ENCODE measurements at places on chromosomes 16 and 17. TPM values are rescaled to one million over a fixed set of nuclear protein-coding genes. Genes with fewer than 3 reads are reported as not detected.

DNA sequence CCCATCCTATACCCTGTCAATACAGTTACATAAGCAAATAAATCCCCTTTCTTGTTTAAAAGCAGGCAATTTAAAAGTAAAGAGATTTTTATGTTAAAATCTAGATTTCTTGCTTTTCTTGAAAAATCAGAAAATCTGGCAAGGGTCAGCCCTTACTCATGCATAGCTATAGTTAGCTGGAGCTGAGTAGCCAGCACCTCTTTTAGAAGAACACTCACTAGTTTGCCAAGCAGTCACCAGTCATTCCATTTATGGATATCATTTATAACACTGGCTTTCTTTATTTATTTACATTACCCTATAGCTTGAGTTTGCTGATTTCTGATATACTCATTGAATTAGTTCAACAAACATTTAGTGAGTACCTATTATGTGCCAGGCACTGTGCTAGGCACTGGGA, 45.7 kb downstream of the NXPH3 start:
- H3K27ac ChIP-seq = no peak overlapping the region
- no peaks in the 10 kb centered on the region for H3K27me3 ChIP-seq
- no peak overlapping the region for H3K4me3 ChIP-seq
- H3K4me1 ChIP-seq = peaks cover 6% of the 10 kb centered on the region
- no peak for DNase-seq

DNA sequence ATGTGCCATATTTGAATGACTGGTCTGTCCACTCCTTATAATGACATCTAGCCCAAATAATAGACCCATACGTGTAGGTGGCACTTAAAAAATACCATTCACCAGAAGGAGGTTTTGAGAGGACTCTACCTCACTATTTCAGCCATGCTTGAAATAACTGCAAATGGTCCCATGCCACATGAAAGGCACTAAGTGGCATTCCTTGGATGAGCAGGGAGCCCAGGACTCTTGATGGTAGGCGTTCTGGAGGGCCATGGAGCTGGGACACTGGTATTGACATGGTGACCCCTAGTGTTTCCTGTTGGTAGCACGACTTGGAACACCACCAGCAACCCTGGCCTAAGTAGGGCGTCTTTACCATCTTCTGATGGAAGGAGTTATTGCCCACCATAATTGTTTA, 148.7 kb upstream of the ZFHX3 start:
- no peak overlapping the region for H3K4me3 ChIP-seq
- no peak for DNase-seq
- H3K36me3 ChIP-seq = no peaks in the 10 kb centered on the region
- H3K27ac ChIP-seq = no peak overlapping the region
- H3K27me3 ChIP-seq = peaks cover 19% of the 10 kb centered on the region

GRCh38 chr16:85040685-85041084, 13.1 kb downstream of the KIAA0513 start:
- peaks cover 1% of the 10 kb centered on the region for H3K4me1 ChIP-seq
- H3K36me3 ChIP-seq = peaks cover 2% of the 10 kb centered on the region
- no peaks in the 10 kb centered on the region for H3K27me3 ChIP-seq
- DNase-seq = no peak

DNA sequence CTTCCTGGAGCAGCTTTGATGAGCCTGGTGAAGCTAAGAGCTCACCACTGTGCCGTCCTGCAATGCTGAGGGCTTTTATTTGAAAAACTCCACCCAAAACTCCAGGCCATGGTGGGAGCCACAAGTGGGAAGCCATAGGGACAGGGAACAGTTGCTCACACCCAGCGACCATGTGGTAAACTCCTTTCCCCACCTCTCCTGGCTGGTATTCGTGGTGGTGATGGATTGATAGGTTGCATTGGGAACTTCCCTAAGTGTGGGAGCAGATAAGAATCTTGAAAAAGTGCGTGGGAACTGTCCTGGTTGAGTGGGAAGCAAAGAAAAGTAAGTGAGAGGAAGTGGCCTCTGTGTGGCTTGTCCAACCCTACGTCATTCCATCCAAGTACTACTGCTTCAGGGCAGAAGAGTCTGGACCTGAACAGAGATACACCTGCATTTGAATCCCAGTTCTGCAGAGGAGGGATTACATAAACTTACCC, at the start of gene CCL1:
CCL1 (minus strand) TSS at position 51 of the 479 bp plus-strand sequence. CDS start 72 bp downstream, outside the sequence.
- no peak for DNase-seq
- H3K27me3 ChIP-seq = peaks cover 15% of the 10 kb centered on the region
- no peak within 1 kb of the TSS for H3K27ac ChIP-seq
- H3K4me3 ChIP-seq = no peak within 1 kb of the TSS
- no peaks in the 10 kb centered on the region for H3K36me3 ChIP-seq

DNA sequence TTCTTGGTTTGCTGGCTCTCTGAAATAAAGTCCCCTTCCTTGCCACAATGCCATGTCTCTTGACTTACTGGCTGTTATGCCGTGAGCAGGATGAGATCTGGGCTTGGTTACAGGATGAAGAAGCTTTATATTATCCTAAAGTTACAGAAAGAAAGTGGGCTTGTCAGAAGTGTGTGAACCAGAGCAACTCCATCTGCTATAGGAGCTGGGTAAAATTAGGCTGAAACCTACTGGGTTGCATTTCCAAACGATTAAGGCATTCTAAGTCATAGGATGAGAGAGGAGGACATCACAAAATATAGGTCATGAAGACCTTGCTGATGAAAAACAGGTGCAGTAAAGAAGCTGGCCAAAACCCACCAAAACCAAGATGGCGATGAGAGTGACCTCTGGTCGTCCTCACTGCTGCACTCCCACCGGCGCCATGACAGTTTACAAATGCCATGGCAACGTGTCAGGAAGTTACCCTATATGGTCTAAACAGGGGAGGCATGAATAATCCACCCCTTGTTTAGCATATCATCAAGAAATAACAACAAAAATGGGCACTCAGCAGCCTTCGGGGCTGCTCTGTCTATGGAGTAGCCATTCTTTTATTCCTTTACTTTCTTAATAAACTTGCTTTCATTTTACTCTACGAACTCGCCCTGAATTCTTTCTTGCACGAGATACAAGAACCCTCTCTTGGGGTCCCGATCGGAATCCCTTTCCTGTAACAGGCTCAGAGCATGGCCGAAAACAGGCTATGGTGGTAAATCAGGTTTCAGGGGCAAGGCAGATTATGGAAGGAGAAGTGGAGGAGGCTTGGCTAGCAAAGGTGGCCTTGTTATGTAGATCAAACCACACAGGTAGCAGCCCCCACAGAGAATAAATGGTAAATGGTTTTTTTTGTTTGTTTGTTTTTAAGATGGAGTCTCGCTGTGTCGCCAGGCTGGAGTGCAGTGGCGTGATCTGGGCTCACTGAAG, 81.3 kb upstream of the C16orf82 start:
- H3K27ac ChIP-seq = no peak overlapping the region
- H3K27me3 ChIP-seq = peaks cover 7% of the 10 kb centered on the region
- no peak for DNase-seq
- no peaks in the 10 kb centered on the region for H3K36me3 ChIP-seq
- no peak overlapping the region for H3K4me3 ChIP-seq
- no peaks in the 10 kb centered on the region for H3K4me1 ChIP-seq

DNA sequence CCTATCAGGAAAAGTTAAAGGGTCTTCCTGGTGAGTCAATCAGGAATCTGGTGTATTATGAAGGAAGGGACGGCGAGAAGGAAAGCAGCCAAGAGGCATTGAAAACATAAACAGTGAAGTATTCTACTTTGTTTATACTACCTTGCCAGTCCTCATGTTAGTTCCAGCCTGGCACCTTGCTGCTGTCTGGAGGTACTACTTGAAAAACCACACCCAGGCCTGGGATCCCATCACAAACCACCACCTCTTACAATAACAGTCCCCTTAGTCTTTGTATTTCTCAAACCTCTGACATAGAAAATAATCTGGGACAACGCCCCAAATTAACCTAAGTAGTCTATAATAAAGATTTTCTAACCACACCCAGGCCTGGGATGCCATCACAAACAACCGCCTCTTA, 676.7 kb upstream of the SOX9 start:
- H3K4me1 ChIP-seq = peaks cover 15% of the 10 kb centered on the region
- H3K4me3 ChIP-seq = no peak overlapping the region
- H3K36me3 ChIP-seq = no peaks in the 10 kb centered on the region
- no peak overlapping the region for H3K27ac ChIP-seq
- no peak for DNase-seq

DNA sequence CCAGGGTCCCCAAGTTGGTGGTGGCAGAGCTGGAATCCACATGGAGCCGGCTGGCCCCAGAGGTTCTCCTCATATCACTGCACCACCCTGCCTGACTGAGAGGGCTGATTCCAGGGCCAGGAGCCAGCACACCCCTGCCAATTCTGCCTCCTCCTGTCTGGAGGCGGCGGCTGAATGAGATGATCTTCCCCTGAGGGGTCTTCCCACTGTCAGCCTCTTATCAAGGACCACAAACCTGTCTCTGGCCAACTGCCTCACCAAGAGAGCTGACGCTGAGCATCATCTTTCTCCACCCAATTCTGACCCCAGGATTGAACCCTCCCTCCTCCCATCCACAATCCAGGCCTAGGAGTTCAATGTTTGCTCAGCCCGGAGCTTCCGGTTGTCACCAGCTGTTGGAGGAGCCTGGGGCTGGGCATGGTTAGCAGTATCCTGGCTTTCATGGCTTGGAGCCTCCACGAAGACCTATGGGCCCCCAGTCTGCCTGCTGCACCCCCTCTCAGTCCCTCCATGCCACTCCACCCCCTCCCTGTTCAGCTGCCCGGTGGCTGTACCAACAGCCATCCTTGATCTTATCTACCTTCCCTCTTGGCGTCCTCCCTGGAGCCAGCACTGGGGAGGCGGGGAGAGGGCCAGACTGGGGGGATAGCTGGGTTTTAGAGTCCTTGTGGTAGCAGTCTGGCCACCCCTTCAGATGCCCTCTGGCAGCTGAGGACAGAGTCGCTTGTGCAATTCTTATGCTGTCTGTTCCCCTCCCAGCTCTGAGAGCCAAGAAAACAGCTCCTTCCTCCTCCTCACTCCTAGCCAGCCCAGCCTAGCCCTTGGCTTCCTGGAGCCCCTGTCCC, 25.6 kb downstream of the ABCC3 start:
- peaks cover 18% of the 10 kb centered on the region for H3K4me1 ChIP-seq
- DNase-seq = no peak
- peaks cover 3% of the 10 kb centered on the region for H3K27me3 ChIP-seq
- H3K36me3 ChIP-seq = no peaks in the 10 kb centered on the region

DNA sequence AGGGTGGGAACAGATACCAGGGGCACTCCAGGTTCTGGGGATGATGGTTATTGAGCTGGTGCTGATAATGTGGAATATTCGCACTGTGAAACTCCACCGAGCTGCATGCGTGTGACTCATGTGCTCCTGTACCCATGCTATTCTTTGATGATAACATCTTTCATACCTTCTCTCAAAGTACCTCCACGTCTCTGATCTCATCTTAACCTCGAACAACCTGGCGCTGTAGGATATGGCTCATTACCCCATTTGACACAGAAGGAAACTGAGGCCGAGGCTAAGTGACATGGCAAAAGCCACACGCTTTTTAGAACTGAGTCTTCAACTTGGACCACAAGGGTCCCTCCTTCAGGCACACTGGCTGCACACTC, 30.2 kb upstream of the MRPS23 start:
- peaks cover 26% of the 10 kb centered on the region for H3K4me1 ChIP-seq
- no peak for DNase-seq
- peak overlapping the region; percentile 19 for H3K27ac ChIP-seq
- H3K4me3 ChIP-seq = no peak overlapping the region
- H3K27me3 ChIP-seq = peaks cover 4% of the 10 kb centered on the region

DNA sequence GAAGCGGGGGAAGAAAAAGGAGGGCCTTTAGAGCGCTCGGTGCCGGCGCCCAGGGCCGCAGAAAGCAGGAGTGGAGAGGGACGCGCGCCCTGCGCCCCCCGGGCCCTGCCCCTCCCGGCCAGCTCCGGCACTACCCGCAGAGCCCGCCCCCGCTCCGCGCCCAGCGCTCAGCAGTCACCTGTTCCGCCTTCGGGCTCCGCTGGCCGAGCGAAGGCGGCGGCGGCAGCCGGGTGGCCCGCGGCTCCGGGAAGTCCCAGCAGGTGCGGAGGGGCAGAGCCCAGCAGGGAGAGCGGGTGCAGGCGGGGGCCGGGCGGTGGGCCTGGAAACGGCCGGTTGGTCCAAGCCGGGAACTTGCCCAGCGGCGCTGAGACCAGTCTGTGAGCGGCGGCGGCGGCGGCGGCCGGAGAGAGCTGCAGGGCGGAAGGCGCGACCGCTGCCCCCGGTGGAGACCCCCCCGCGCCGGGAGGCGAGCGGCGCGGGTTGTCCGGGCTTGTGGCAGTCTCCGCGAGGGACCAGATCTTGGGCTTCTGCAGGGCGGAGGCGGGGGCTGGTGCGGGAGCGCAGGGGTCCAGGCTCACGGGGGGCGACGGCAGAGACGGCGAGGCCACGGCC, 2.2 kb downstream of the IRX3 start:
- H3K4me3 ChIP-seq = peak overlapping the region; percentile 66
- no peak overlapping the region for H3K27ac ChIP-seq
- DNase-seq = peak; percentile 37
- H3K27me3 ChIP-seq = peaks cover 80% of the 10 kb centered on the region
- H3K36me3 ChIP-seq = no peaks in the 10 kb centered on the region
- peaks cover 14% of the 10 kb centered on the region for H3K4me1 ChIP-seq

The SLC12A3 gene
- total RNA-seq = not detected

The LRRC36 gene
- 2.3 TPM for total RNA-seq

The SOST gene
- total RNA-seq = 0.42 TPM

Measured in progenitor cell of endocrine pancreas (in vitro differentiated cells).